A549 (cell line): ENCODE measurements at places on chromosomes 3 and 15.

DNA sequence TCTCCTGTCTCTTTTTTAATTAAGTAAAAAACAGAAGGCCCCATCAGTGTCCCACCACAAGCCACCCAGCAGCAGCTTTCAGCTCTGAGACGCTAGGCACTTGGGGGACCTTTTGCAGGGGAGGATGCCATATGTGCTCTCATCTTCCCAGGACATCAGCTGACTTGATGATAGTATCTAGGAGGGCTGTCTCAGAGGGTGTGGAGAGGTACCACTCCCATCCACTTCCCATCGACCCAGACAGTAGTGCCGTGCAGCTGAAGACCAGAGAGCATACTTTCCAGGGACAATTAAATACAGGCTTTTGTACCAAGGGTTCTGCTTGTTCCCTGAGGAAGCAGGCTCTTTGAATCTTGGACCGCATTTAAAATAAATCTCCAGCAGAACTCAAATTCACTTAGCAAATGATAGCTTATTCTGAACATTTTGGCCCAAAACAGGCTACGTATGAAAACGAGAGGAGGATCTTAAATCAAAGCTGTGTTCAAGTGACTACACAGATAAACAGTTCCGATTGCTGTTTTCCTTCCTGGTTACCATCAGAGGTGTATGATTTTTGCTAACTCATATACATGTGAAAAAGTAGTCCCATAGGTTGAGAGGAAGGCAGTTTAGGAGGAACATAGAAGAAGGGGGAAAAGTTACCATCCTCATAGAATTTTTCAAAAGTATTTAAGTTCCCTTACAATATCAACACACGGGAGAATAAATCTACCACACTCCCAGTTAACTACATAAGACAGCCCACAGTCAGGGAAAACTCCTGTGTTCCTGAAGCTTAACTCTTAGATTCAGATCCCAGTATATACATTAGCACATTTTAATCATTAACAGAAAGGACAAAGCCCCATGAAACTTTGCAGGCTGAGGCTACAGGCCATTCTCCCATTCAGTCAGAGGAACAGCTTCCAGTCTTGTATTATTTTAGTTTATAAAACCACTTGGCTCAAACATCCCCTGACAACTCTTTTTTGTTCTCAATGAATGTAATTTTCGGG lies 9.5 kb downstream of the WNT5A start:
- no peak for DNase-seq

DNA sequence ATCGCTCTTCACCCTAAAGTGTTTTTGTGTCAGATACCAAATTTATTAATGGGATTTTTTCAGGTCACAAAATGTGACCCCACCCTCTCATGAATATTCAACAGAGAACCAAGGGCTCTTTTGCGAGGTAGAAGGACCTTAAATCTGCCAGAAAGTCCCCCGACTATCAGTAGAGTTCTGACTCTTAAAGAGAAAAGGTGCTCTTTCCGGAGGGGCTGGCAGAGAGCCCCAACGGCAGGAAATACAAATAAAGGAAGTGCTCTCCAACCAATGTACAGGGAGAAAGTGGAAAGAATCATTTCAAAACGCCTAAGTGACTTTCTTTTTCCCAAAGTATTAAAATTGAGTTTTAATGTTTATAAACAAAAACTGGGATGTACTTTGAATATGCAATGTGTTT lies 517.2 kb downstream of the FOXP1 start:
- no peak for DNase-seq

- no peak for DNase-seq
These were observed 28.1 kb downstream of the NR1I2 start for GRCh38 chr3:119810018-119810435.

DNA sequence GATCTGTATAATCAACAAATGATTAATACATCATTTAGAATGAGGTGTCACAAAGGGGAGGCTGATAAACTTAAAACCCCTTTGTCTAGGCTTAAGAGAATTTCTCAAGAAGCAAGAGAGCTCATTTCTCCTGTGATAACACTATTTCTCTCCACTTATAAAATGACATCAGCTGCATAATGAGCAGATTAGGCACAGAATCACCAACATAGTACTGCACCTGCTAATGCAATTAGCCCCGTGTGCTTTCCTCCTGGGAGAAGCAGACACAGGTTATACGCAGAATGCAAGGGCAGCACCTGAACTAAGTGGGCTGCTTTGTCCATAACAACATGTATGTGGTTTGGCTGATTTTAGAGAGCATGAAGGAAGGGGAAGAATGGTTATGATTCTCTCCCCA lies 515.3 kb upstream of the CFAP20DC start:
- DNase-seq, result no peak

- no peak for DNase-seq
These were observed 55.0 kb downstream of the SETD5 start for GRCh38 chr3:9452417-9452816.

DNA sequence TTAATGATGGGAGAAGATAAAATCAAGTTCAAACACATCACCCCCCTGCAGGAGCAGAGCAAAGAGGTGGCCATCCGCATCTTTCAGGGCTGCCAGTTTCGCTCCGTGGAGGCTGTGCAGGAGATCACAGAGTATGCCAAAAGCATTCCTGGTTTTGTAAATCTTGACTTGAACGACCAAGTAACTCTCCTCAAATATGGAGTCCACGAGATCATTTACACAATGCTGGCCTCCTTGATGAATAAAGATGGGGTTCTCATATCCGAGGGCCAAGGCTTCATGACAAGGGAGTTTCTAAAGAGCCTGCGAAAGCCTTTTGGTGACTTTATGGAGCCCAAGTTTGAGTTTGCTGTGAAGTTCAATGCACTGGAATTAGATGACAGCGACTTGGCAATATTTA lies 67.5 kb upstream of the TSEN2 start:
- no peak for DNase-seq

DNA sequence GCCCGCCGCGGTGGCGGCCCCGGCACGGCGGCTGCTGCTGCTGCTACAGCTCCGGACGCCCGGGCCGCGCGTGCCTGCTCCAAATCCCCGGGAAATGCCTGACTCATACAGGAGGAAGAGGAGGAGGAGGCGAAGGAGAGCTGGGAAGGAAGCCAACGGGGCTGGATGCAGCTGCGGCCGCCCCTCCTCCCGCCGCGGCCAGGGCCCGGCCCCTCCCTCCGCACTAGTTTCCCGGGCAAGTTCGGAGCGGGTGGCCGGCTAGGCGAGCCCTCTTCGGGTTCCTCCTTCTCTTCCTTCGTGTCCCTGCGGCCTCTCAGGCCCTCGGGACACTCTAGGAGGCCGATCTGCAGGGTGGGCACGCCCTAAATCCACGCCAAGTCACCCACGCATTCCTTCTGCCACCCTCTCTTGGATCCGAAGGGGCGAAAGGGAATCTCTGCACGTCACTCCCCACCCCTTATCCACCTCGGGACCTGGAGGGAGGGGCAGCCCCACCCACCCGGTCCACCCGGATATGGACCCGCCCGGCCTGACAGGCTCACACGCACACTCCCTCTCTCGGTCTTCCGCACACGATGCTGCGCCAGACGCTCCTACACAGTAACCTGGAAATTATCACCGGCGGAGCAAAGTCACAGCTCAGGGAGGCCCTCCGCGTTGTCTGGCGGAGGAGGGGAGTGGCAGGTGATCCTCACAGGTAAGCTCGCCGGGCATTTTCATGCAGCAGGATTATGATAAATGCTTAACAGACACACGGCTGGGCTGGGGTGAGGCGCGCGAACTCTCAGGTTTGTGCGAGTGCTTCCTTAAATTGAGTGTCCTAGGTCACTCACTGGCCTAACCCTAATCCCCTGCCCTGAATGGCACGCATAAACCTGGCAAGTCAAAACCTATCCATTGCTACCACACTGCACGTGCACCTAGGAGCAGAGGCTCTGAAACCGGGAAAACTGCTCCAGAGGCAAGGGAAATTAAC lies at the start of the genes OSBPL10 and ZNF860:
TSS of gene OSBPL10 (minus strand) at position 57 of the 976 bp plus-strand sequence. CDS start 83 bp downstream, outside the sequence.
TSS of gene ZNF860 (plus strand) at position 545 of the 976 bp plus-strand sequence. CDS start 7,330 bp downstream, outside the sequence.
- peak; percentile 81 for DNase-seq

DNA sequence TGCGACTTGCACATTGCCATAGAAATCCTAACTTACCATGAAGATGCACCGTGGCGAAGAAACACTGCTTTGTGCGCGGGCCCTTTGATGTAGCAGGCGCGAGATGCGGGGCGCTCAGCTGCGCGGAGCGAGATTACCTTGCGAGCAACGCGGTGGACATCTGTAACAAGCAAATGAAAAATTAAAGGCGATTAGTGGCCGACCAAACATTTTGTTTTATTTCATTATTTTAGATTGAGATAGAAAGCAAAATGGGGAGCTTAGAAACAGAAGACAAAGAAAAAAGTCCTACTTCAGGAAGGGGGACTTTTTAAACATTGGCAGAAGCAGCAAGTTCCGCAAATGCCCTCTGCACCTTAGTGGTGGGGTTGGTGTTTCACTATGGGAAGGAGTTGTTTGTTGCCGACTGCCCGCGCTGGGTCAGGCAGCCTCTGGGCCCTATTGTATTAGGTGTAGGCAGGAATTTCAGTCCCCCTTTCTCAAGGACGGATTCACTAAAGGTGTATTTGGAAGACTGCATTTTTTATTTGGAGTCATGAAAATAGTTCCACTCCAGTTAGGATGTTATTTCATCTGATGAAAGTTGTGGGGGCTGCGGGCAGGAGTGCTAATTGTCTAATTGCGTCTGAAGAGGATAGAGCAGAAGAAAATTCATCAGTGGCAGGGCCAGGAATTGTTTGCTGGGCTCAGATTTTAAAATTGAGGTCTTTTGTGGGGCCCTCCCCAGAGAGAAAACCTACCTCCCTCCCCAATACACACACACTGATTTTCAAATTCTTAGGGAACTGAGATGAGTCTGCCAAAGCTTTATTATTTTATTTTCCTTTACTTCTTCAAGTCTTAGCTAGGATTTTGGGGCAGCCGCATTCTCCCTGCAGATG lies 17.4 kb downstream of the ZIC4 start:
- no peak for DNase-seq

GRCh38 chr15:90213818-90214204 lies 12.7 kb downstream of the SEMA4B start:
- DNase-seq, result no peak

DNA sequence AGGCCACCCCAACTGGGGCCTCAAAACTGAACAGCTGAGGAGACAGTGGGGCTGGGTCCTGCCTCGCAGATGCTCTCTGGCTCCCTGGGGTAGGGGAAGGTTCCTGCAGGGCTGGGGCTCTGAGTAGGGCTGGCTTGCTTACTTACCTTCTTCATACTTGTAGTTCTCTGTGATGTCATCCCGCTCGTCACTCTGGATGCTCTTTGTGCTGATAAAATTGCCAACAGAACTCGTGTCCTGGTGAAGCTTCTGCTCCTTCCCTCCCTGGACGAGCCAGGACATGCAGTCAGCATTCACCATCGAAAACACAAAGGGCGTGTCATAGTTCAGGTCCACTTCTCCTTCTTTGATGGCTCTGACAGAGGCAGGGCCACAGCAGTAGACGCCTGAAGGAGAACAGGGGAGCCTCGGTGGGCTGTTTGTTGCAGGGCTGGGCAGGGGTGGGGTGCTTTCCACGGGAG lies 17.9 kb upstream of the EPB42 start:
- DNase-seq, result no peak

- no peak for DNase-seq
These were observed 60.0 kb downstream of the APBA2 start for GRCh38 chr15:28945626-28946230.

DNA sequence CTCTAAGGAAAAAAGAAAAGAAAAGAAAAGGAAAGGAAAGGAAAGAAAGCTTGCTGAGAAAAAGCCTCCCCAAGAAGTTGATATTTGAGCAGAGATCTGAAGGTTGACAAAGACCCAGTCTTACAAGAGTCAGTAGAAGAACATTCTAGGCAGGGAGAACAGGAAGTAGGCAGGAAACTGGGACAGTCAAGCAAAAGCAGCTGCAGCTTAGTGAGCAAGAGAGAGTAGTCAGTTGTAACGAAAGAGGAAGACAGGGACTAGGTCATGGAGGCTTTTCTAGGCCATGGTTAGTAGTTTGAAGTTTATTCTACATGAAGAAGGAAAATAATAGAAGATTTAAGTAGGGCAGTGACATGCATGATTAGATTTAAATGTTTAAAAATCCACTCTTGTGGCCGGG lies 31.8 kb upstream of the KLHL6 start:
- DNase-seq, result no peak

DNA sequence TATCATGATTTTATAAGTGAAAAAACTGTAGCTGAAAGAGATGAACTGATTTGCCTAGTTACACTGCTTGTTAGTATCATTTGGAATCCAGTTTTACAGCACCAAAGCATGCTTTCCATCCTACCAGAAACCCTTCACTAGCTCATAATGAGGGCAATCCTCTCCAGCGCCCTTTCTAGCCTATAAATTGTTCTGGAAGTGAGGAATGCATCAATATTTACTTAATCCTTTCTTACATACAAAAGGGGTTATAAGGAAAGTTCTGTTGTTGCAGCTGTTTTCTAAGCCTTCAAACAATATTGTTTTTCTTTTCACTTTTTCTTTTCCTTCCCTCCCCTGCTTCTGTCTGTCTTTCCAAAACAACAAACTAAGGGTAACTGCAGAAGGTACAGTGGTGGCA lies 11.0 kb upstream of the PCCB start:
- no peak for DNase-seq

DNA sequence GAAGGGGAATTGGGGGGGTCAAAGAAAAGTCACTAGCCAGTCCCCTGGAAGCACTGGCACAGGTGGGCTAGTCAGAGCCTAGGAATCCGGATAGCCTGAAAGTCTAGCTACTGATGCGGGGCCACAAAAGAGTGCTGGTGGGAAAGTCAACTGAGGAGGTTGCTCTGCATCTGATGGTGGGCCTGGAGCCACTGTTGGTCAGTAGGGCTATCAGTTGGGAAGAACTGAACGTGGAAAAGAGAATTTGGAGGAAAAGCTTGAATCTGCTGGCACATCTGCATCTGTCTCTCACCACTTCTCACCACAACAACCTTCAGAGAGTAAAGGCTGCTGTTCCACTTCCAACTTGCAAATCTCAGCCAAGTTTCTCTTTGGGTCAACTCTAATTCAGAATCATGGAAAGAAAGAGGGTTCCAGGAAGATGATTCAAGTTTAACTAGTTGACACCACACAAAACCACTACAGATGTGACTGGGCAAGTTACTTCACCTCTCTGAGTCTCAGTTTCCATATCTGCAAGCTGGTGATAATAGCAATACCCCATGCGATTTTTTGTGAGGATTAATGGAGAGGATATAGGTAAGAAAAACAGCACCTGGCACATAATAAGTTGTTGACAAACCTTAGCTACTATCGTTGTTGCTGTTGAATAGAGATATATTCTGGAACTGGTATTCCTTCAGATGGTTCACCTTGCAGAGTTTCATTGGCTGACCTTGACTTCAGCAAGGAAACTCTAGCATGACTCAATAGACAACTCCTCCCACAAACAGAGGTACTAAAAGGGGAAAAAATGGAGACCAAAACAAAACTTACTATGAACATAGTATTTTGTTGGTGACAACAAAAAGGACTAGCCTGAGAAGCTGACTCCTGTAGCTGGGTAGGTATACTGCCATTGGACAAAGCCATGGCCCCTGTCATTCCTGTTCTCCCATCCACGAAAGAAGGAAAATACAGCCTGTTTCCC lies 280.2 kb upstream of the STT3B start:
- no peak for DNase-seq

DNA sequence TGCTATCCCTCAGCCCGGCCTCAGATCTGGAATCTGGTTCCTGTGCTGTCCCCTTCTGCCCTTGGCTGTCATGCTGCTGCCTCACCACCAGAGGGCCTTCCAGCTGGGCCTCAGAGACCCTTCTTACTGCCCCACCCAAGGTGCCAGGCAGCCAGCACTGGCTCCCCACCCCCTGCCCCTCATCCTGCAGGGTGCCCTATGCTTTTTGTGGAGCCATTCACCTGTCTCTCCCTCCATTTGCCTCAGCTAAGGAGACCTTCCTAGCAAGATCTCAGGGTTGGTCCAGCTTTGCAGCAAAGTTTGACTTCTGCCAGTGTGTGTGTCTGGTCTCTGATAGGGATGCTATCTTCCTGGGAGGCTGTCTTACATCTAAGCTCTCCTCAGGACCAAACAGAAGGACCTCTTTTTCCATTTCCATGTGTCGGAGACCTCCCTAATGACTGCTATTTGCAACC lies 1.9 kb upstream of the VWA5B2 start:
- DNase-seq, result peak; percentile 71
